H1 (cell line): ENCODE measurements at places on chromosomes 5 and 9.

DNA sequence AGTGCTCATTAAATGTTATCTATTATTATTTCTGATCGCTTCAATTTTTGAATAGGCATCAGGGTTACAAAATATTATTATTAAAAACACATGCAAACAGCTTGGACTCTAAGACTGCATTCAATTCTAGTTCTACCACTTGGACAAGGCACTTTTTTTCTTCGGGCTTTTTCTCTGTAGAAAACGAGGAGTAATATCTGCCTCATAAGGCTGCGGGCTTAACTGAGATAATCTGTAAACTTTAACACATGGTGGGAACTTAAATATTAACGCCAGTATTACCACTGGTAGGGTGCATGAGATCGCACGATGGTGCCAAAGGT is 511 bp upstream of the SPDL1 start:
- no peak for DNase-seq

- no peak for DNase-seq
Measured at GRCh38 chr5:56589481-56589860, 225.9 kb upstream of the MAP3K1 start.

- DNase-seq, result no peak
Measured at GRCh38 chr9:8186560-8186959, 387.0 kb upstream of the DMAC1 start.

GRCh38 chr9:135589596-135590485 is 28.3 kb downstream of the PAEP start:
- no peak for DNase-seq

DNA sequence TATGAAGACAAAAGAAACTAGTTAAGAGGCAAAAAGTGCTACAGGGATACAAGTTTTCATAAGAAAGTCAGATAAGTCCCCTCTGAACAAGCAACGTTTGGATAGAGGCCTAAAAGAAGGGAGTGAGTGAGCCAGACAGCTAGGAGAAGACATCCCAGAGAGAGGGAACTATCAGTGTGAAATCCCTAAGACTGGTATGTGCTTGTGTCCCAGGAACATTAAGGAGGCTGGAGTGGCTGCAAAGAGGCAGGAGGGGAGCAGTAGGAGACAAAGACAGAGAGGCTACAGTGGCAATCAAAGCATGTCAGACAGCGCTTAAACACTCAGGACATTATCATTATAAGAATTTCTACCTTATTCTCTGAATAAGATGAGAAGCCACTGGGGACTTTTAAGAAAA is 139.1 kb upstream of the STK32A start:
- DNase-seq, result no peak

DNA sequence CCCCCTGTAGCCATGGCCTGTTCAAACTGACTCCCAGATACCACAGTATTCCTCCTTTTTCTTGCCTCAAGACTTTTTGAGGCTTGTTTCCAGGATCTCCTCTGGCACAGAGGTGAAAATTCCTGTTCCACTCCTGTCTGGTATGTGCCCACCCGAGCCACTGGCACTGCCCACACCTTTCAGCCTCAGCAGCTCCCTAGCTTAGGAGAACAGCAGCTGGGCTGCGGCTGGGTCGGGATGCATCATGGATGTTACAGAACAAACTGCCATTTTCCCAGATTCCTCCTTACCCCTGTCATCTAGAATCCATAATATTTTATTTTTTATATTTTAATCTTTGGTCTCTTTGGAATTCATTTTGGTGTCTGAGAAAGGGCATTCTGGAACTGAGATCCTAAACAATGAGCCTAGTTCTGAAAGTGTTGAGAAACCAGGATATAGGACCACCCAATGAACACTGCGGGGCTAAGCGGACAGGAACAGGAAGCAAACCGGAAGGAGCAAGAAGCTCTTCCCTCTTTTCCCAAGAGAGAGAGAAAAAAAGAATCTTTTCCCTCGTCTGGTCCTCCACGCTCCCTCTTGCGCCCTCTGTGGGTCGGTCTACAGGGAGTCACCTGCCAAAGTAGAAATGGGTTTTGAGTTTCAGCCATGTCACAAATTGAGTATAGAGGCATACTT is 12.5 kb downstream of the OR2S2 start:
- DNase-seq, result peak; percentile 43

GRCh38 chr9:82188817-82189216 is 200.2 kb downstream of the SPATA31D1 start:
- DNase-seq, result no peak

- DNase-seq, result no peak
Measured at GRCh38 chr5:174610968-174611367, 113.4 kb upstream of the MSX2 start.

- DNase-seq, result no peak
Measured at GRCh38 chr5:149175346-149176105, 34.2 kb downstream of the ABLIM3 start.

DNA sequence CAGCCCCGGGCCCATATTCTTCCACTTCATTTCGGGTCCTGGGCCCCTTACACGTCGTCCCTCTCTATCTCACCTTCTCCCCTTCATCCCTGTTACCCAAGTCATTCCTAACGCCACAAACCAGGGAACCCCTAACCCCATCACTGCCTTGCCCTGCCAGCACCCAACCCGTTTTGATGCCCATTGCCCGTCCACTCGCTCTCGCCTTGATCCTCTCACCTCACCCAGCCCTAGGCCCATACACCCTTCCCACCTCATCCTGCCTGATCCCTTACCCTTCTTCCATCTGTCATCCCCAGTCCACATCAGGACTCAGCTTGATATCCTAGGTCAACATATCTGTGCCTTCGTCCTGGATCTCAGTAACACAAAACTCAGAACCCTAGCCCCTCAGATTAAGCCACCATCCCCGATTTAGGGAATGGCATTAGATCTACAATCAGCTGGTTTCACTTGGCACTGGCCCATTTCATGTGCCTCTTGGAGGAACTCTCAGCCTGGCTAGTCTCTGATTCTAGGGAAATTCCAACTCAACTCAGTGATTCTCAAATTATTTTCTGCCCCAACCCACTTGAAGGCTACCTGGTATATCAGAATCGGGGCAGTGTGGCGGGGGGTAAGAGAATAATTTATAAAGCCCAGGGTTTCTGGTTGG is 489 bp downstream of the CHMP5 start:
- DNase-seq, result no peak

DNA sequence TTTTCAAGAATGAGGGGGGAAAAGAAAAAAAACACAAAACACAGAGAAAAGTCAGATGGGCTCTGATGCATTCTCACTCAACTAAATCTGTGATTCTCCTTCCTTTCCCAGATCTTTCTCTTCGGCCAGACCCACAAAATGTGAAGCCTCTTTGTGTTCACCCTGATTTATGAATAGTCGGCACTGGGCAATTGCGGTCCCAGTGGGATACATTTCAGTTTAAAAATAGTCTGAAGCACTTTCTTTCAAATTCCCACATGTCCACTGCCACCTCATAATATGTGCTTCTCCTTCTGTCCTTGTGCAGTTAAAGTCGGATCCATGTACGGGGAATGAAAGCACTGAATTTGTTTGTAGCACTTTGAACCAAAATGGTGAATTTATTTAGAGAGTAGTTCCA is 995.4 kb upstream of the WWC1 start:
- no peak for DNase-seq

- no peak for DNase-seq
Measured at GRCh38 chr9:120942186-120943001, 15.8 kb upstream of the TRAF1 start.

GRCh38 chr5:2000591-2000990 is 117.9 kb upstream of the IRX4 start:
- no peak for DNase-seq

- DNase-seq, result no peak
Measured at GRCh38 chr5:121251954-121252353, 599.7 kb upstream of the FTMT start.

DNA sequence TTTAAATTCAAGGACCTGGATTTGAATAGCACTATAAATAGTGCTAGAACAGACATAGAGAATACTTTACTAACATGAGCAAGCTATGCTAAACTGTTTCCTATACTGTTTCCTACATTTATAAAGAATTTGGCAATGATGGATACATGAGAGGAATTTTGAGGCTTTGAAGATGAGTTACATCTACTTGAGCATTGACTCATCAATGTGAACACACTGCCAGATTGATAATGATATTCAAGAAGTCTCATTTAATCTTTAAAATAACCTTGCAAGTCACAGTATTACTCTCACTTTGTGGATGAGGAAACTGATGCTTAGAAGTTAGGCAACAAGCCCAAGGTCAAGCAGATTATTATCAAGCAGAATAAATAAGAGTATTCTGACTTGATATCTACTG is 281.9 kb downstream of the DNAH5 start:
- DNase-seq, result no peak

DNA sequence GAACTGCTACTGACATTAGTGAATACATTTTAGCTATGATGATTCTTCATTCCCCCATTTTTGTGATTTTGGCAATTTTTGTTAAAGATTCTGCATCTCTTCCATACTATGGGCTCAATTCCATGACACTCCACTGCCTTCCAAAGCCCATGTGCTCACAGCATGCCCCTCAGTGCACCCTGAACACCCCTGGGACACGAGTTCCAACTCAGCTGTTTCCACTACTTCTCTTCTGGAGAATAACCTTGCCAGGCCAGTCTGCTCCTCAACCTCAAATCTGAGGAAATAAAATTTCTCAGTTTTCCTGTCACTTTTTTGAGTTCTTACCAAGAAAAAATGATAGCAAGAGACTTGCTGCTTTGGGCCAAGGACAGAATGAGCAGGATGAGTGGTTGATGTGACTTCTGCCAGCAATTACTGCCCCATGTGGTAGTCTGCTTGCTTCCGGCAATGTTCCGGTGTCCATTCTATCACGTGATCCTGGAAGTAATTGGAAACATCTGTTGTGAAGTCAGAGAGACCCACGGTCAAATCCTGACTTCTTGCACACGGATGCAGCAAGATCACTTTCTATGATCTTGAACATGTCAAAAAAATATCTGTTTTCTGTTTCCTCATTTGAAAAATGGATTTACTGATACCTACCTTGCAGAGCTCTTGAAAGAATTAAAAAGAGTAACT is 58.3 kb downstream of the EGFLAM start:
- DNase-seq, result no peak

GRCh38 chr9:99075246-99075912 is 29.5 kb upstream of the TGFBR1 start:
- no peak for DNase-seq

GRCh38 chr9:95927271-95928004 is 51.9 kb downstream of the ERCC6L2 start:
- DNase-seq, result no peak

DNA sequence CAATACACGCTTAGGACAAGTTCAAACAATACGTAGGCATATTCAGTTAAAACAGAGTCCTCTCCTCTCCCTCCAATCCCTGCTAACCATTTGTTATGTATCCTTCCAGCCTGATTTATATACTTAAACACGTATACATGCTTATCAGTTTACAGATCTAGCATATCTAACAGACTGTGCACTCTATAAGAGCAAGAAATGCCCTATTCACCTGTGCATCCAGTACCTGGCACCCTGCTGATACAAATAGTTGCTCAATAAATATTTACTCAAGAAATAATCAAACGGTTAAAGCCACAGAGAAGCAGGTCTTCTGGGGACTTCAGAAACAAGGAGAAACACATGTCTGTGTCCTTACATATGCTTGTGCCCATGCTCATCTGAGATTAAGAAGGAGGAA is 55.9 kb downstream of the MLLT3 start:
- DNase-seq, result no peak

- DNase-seq, result no peak
Measured at GRCh38 chr5:75566710-75567309, 44.4 kb upstream of the ANKDD1B start.

DNA sequence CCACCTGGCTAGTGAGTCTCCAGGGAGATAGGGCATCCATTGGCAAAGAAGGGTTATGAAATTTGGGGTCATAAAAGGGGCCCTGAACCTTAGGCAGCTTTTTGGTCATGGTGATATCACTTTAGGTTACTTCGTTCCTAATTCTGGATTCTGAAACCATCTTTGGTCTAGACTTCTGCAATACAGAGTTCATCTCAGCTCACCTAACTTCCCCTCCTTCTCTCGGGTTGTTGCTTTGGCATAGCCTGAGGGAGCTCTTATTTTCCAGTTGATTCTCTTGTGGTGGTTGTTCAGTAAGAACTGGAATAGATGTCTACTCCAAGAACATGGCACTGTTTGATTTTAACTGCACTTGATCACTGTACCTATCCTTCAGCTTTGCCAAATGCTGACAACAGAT is 148.9 kb upstream of the RUSC2 start:
- DNase-seq, result no peak

DNA sequence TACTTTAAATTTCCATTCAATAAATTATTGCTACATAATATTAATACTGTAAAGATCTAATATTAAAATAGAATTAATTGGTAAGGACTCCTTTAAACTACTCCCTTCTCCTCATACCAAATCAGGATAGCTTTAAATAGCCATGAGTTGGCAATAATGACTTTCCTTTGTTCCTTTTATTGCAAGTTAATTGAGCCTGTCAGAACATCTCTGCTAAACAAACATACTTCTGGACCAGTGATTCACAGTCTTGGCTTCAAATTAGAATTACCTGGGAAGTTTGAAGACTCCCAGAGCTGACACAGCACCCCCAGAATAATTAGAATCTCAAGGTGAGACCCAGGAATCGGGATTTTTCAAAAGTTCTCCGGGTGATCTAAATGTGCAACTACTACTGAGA is 18.7 kb downstream of the C5orf58 start:
- no peak for DNase-seq

- DNase-seq, result no peak
Measured at GRCh38 chr5:96245140-96246091, 187.6 kb downstream of the PCSK1 start.

DNA sequence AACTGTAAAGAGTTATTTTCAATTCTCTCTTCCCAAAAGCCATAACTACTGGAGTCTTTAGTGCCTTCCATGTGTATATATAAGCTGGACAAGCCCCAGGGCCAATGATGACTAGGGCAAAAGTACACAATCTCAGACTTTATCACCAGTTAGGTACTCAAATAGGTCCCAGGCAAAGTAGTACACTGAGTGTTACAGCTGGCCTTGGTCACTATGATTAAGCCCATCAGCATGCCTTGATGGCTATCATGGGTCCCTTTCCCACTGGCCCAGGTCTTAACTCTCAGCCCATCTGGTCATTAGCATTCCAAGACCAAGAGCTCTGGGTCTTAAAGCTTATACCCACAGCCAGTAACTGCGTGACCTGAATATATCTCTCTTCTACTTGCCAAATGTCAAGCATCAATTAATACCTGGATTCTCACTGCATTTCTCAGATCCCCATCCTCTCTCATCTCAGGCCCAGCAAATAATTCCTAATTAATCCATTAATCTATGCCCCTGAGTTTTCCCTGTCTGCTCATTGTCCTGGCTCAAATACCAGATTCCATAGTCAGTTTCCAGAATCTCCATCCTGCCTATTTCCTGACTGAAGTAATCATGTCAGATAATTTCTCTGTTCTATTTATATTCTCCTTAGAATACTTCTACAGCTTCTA is 62.3 kb downstream of the NR6A1 start:
- no peak for DNase-seq
